ENCODE measurements at places on chromosomes 7 and 10.

- peak; percentile 99 for ATAC-seq
Measured at GRCh38 chr7:30564243-30564892, 30.3 kb upstream of the GARS1 start.

GRCh38 chr10:5583525-5584175 lies 58.9 kb downstream of the CALML3 start:
- ATAC-seq = no peak

DNA sequence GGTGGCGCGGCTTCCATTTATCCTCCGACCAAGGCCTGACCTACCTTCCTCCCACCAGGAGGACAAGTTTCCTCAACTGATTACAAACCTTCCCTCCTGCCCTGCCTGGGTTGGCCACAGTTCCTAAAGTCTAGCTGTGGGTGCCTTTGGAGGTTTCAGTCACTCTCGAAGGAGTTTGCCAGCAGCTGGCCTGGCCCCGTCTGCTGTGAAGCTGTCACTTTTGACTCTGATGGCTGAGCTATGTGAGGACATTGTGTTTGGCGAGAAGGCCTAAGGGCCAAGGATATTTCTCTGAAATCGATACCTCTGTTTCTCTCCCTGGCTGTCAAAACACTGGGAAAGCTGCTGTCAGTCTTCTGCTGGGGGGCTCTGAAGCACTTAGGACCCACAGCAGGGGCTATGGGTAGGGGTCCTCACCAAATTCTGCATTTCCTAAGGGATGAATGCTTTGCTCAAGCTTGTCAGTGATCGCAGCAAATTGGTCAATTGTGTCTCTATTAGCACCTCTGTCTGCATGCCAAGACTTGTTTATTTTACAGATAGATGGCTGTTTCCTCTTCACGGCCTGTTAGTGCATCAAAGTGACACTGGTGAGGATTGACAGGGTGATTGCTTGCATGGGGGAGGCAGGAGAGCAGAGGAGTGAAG lies 31.9 kb upstream of the SAMD8 start:
- ATAC-seq = no peak

DNA sequence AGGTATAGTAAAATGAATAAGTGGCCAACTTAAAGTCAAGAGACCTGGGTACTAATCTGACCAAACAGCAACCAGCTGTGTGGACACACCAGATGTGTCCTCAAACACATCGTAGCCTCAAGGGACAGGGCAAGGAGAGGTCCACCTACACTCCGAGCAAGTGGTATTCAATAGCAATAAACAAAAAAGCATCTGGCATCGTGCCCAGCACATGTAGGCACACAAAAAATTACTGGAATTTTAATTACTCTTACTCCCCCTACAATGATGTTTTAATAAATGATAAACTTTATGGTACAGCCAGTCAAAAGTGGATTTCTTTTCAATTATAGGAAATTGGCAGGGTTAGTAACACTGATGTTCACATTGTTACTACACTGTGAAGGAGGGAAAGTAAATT lies 3.5 kb upstream of the RGS10 start:
- no peak for ATAC-seq

DNA sequence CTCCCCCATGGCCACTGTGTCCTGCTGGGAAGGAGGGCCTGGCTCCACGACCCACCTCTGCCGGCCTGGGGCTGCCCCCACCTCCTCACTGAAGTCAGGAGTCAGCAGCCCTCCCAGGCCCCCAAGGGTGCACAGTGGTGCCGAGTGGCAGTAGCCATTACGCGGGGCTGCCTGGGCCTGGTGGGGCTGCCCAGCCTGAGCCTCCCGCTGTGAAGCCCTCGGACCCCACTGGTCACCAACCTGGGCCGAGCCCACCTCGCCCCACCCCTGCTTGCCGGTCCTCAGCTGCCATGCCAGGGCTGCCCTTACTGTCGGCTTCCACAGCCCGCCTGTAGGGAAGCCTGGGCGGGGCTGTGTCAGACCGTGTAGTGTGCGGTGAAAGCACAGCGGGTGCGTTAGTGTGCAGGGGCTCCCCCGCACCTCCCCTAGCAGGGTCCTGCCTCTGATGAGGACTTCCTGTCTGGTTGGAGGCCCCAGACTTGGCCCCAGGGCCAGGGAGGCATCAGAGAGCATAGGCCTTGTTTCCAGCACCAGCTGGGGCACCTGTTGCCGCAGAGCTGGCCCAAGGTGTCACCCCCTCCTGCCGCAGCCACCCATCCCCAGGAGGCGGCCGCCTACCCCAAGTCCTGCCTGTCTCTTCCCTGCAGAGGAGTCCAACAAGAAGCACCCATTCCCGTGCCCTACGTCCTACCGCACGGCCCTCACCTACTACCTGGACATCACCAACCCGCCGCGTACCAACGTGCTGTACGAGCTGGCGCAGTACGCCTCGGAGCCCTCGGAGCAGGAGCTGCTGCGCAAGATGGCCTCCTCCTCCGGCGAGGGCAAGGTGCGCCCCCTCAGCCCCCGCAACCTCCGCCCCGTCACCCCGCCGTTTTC lies 10.0 kb downstream of the TMEM120A start:
- ATAC-seq = no peak

- ATAC-seq = no peak
Measured at GRCh38 chr10:5971886-5972285, 5.5 kb downstream of the IL15RA start.

DNA sequence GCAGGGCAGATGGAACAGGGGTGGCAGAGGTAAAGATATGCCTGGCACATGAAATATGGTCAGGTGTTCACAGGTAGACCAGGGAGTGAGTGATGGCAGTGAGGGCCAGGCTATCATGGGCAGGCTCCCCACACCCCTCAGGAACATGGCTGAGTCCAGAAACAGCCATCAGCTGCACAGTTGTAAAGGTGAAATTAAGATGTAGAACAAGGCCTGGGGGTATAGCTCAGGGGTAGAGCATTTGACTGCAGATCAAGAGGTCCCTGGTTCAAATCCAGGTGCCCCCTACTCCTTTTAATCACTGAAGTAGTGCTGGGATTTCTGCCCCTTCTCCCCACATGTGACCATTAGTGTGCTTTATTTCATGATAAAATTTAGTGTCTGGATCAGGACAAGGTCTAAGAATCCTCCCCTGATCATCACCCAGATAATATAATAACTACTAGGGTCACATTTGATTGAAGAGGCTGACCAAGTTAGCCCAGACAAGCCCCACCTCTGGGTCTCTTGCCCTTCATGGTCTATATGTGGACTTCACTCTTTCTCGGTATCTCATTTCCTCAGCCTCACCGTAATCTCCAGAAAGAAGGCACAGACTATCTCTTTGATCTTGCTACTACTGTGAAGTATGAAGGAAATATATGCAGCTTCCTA lies 69.0 kb downstream of the ZNF783 start:
- ATAC-seq = peak; percentile 51

GRCh38 chr10:117609095-117609795 lies 66.7 kb downstream of the EMX2 start:
- no peak for ATAC-seq

DNA sequence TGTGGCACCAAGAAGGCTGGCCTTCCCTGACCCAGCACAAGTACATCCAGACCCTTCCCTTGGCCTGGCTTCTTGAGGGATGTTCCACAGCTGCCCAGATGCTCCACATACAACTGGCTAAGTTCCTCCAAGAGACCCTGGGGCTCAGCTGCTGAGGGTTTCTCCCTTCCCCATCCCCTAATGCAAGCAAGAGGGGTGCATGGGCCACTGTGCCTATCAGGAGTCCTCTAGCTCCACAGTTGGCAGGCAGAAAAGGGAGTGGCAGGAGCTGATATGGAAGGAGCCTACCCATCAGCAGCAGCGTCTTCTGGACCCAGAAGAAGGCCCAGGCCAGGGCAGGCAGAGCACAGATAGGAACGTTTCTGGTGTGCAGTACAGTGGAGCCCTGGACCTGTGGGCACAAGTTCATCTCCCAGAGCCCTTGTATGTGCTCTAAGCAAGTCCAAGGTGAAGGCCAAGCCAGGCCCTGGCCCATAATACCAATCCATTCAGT lies 26.2 kb downstream of the VSIR start:
- peak; percentile 13 for ATAC-seq

GRCh38 chr7:25671111-25671510 lies 442.8 kb upstream of the NPVF start:
- ATAC-seq = no peak

Measured in SK-N-SH treated with all-trans-retinoic acid at 6 μM for 48 hours (cell line).